ENCODE measurements at places on chromosomes 3 and 15.

DNA sequence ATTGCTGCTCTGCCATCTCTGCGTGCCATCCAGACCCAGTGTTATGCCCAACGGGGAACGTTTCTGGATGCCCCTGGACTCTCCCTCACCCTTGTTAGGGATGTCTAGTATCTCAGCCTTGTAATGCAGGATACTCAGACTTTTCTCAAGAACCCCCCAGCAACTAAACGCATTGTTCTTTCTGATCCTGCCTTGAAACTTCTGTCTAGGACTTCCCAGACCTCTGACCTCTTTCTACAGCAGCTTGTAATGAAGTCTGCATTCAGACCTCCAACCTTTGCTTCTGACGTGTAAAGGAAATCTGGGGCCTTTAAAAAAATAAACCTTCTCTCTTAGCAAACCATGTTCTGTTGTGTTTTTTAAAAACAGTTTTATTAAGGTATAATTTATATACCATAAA lies 139.5 kb downstream of the KCNAB1 start:
- no peak for DNase-seq

GRCh38 chr15:65888981-65889380 lies 19.7 kb downstream of the RAB11A start:
- no peak for DNase-seq

- DNase-seq, result no peak
These were observed 61.6 kb upstream of the TUSC7 start for GRCh38 chr3:116647996-116648395.

DNA sequence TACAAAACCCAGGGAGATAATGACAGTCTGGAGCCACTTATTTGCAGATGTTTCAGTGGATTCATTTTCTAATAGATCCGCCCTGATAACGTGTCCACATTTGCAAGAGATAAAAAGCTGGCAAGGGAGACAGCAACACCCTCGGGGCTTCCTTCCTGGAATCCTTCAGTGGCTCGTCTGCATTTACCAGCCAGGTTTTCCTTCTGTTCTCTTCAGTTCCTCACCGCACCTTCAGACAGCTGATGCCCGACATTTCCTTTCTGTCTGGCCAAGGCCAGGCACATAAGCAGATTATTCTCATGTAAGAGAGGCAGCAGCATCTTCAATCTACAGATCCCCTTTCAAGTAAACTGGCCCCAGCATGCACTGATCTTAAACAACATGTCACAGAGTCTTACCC lies 56.2 kb upstream of the SPATA12 start:
- DNase-seq, result no peak

DNA sequence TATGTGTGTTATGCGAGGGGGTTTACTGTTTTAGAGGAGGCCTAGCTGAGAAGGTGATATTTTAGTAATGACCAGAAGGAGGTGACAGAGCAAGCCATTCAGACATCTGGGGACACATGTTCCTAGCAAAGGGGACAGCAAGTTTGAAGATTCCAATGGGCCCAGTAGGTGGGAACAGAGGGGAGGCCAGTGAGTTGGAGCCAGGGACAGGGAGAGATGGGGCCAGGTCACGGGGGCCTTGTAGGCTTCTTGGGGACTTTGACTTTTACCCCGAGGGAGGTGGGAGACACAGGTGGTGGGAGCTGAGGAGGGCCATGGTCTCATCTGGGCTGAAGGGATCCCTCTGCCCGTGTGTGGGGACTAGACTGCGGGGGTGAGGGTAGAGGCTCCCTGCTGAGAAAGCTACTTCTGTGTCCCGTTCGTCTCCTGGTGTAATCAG lies 72.5 kb downstream of the MGLL start:
- DNase-seq, result no peak

GRCh38 chr3:169054471-169054870 lies 609.0 kb downstream of the MECOM start:
- no peak for DNase-seq

GRCh38 chr3:79521221-79521848 lies 246.5 kb downstream of the ROBO1 start:
- DNase-seq, result no peak

- no peak for DNase-seq
These were observed 33.0 kb downstream of the IL20RB start for GRCh38 chr3:136990826-136991225.

GRCh38 chr15:60774829-60775463 lies 296.0 kb upstream of the ICE2 start:
- no peak for DNase-seq

- DNase-seq, result no peak
These were observed 302.9 kb downstream of the SATB1 start for GRCh38 chr3:18122264-18122663.

DNA sequence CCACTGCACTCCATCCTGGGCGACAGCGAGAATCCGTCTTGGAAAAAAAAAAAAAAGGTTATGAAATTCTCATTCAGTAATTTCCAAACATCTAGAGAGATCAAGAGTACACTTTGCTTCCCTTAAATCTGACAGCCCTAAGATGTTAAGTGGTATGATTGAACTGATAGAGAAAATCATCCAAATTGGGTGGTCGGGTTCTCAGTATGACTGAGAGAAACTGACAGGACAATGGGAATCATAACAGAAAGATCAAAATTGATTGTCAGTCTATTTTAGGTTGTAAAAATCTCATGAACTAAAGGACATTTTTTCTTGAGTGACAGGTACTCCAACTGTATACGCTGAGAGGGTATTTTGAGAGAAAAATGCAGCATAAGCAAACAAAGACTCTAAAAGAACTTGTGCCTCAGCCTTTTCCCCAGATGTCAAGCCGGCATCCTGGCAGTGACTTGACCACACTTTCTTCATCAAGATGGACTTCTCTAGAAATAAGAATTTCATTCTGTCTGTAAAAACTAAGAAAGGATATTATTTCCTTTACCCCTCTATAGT lies 65.8 kb downstream of the MYO5A start:
- DNase-seq, result no peak
